ENCODE measurements at places on chromosomes 7 and 10.

DNA sequence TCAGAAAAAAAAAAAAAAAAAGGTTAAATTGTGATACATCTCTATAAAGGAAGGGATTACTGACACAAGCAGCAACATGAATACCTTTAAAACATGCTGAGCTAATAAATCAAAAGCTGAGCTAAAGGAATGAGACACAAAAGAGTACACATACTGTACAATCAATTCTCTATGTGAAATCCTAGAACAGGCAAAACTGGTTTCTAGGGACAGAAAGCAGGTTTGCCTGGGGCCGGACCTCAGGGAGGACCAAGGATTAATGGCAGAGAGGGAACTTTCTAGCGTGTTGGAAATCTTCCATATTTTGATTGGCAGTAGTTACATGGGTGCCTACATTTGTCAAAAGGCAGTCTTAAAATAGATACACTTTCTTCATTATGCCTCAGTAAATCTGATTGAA is 52.5 kb downstream of the KLRG2 start:
- DNase-seq, result no peak

- no peak for DNase-seq
Observed at GRCh38 chr7:96238976-96239766, 82.7 kb downstream of the SLC25A13 start.

GRCh38 chr10:20888620-20889330 is 8.3 kb downstream of the NEBL start:
- no peak for DNase-seq

DNA sequence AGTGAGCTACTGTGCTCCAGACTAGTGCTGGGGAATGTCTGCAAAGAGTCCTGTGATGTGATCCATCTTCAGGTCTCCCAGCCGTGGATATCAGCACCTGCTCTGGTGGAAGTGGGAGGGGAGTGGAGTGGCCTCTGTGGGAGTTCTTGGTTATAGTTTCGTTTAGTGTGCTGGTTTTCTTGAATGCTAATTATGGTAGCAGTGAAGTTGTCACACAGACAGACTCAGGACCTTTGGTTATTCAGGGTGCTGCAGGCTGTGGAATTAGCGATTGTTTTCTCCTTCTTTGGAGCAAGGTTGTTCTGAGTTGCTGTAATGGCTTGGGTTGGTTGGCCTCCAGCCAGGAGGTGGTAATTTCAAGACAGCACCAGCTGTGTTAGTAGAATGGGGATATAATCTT is 132.7 kb upstream of the HGF start:
- no peak for DNase-seq

DNA sequence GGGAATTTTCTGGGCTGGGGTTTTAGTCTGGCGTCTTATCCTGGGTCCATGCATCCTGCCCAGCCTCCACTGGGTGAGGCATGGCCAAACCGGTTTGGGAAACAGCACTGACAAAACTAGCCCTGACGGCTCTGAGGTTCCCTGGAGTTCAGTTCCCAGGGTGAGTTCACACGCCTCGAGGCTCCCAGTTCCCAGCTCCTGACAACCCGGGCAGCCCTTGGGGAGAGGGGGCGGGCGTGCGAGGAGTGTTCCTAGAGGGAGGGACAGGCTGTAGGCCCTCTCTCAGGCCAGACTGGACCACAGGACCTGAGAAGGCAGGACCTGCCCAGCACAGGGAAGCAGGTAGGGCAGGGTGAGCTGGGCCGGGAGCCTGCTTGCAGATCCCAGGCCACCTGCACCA is 82.3 kb upstream of the PPIF start:
- DNase-seq, result no peak

- no peak for DNase-seq
Observed at GRCh38 chr7:41744161-41744560, 41.3 kb upstream of the INHBA start.

Measured in left hindlimb (tissue), 1 donor.